K562 (cell line): ENCODE measurements at places on chromosomes 11 and 22.

GRCh38 chr11:120819437-120820365, 204.2 kb upstream of the TBCEL start:
- DNase-seq = no peak

GRCh38 chr11:59262177-59262818, 49.6 kb upstream of the MPEG1 start:
- no peak for DNase-seq

DNA sequence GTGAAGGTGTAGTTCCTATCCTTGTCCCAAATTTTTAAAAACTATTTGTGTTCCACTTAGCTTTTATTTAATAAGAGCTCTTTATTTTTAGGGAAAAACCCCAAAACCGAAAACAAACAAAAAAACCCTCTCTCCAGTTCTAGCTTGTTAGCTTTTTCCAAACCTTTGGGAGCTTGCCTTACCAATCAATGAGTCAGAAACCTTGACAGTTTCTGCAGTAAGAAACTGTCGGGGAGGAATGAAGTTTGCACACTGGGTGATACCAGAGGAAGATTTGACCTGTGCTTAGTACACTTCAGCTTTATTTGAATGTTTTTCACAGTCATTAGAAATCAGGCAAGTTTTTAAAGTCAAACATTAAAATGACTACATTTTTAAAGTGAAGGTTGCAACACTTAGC, 105.0 kb downstream of the FAT3 start:
- no peak for DNase-seq

DNA sequence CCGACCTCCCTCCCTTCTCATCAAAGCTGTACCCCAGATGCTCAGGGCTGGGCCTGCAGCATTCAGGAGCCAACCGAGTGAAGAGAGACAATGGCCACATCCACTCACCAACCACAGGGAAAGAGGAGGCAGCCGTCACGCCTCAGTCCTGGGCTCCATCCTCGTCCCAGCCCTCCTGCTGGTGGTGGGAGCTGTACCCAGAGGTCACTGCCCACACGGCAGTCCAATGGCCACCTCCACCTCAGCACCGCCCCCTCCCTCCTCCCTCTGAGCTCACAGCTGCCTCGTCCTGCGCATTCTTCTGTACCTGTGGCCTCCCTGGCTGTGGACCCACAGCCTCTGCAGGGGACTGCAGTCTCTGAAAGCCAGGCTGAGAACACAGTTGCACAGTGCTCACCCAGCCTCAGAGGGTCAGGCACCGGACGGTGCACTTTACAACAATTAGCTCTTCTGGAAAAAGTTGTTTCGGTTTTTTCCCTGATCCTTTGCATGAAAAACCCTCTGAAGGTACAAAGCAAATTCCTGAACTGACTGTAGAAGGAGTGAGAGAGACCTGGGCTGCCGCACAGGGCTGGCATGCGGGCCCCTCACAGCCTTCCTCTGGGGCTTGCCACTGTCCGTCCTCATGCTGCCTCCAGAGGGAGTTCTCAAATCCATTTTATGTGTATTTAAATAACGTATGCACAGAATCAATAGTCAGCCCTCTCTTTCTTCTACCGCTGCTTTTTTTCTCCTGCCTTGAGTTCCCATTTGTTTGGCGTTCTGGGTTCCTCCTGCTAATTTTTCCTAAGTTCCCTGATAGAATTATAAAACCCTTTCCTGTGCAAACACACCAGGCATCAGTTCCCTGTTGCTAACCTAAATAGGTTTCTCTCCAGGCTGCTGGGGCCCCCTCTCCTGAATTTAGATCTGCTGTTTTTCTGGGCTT, 52.7 kb downstream of the PHF21B start:
- DNase-seq = peak; percentile 4

DNA sequence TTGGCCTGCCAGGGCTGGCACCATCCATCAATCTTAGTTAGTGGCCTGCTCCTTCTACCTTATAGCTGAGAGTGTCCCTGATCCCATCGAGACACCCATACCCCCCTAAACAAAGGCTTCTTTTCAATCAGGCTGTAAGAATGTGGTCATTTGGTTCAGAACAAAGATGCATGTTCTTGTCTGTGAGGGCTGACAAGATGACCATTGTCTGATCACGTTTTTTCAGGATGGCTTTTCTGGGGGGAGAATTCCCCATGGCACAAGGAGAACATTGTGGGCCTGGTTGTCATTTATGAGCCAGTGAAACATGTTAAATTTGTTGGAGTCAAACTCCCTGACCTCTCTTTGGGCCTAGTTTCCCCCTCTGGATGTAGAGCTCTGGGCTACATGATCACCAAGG, 160.4 kb downstream of the INSC start:
- no peak for DNase-seq

- no peak for DNase-seq
Observed at GRCh38 chr11:43918662-43919061, 23.8 kb upstream of the C11orf96 start.

DNA sequence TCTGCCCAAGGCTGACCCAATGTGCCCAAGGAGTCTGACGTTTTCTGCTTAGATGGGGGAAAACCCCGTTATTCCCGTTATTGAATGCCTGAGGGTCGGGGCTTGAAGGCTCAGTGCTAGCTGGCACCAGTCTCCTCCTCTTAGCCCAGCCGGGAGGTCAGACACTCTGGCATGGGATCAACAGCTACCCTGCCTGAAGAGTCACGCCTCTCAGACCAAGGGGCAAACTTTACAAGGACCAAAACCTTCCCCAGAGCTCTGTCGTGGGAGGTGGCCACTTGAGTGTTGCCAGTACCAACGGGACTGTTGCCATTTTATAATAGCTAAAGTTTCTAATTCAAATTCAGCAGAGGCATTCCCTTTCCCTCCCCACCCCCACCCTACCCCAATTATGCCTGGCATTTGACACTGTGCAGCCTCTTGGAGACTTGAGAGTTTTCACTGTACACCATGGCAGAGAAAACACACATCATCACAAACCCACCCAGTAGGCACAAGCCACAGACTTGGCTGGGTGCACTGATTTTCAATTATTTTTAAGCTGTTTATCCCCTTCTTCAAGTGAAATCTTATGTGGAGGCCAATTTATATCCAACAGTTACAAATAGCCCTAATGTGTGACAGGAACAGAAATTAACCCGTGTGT, 137.5 kb upstream of the SYT13 start:
- DNase-seq = no peak

- no peak for DNase-seq
Observed at GRCh38 chr11:43802509-43802908, 78.1 kb upstream of the ALKBH3 start.

DNA sequence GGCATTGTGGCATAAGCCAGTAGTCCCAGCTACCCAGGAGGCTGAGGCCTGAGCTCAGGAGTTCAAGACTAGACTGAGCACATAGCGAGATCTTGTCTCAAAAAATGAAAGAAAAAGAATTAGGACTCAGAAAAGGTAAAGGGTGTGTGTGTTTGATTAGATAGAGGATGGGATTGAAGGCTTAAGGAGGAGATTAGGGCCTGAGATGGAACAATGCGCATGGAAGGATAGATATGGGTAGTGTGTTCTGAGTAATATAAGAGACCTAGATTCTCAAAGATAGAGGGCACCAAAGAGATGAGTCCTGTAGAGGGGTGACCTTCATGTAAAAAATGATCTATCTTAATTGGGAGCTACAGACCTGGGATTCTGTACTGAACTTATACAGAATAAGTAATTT, 17.3 kb upstream of the RAB30 start:
- peak; percentile 34 for DNase-seq

GRCh38 chr11:126072141-126072741, 9.6 kb upstream of the CDON start:
- no peak for DNase-seq

DNA sequence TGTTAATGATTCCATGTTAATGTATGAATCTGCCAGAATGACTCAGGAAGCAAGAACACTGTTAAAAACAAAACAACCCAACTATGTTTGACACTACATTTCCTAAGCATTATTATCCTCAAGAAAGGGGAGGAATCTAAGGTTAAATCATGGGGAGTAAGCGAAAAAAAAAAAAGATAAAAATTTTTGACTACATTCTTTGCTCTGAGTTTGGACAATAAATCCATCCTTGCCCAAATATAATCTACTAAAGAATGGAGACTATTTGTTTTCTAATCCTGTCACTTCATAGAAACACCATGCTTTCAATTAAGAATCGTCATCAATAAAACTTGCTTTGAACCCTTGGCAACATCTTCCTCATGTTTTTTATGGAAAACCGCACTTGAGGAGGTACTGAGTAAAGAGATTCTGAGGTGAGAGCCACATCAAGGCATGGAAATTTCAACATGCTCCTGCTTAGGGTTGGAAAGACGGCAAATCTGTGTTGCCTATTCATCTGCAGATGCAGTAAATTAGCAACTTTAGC, 9.7 kb downstream of the MAML2 start:
- DNase-seq = no peak

- DNase-seq = no peak
Observed at GRCh38 chr11:111378861-111379601, at the start of gene POU2AF1. POU2AF1 (minus strand) TSS chr11:111379275; CDS start chr11:111379177, 98 bp downstream.

DNA sequence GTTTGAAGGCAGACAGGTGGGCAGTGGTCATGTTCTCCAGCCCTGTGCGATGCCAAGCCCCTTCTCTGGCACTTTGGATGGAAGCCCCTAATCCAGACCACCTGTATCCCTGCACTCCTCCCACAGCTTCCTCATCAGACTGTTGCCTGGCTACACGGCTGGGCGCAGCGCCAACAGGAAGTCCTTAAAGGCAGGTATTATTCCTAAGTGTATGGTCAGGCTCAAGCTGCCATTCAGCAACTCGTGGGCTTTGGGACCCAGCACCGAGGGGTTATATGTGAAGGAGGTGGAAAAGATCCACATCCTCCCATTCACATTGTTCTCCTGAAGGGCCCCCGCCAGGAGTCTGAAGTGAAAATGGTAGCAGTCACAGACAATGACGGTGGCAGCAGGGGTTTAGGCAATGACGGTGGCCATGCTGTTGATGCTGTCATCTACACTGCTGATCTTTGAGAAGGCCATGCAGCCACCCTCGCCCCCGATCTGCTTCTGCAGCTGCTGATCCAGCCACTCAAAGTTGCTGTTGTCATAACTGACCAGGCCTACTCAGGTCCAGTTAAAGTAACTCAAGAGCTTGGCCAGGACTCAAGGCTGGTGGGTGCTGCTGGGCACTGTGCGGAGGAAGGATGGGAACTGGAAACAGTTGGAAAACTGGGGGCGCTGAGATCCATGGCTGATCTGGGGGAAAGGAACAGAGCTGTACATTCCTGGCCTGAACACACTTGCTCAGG, 27.7 kb downstream of the OR6Q1 start:
- DNase-seq = no peak

- DNase-seq = no peak
Observed at GRCh38 chr11:33134276-33134675, 27.0 kb downstream of the CSTF3 start.

DNA sequence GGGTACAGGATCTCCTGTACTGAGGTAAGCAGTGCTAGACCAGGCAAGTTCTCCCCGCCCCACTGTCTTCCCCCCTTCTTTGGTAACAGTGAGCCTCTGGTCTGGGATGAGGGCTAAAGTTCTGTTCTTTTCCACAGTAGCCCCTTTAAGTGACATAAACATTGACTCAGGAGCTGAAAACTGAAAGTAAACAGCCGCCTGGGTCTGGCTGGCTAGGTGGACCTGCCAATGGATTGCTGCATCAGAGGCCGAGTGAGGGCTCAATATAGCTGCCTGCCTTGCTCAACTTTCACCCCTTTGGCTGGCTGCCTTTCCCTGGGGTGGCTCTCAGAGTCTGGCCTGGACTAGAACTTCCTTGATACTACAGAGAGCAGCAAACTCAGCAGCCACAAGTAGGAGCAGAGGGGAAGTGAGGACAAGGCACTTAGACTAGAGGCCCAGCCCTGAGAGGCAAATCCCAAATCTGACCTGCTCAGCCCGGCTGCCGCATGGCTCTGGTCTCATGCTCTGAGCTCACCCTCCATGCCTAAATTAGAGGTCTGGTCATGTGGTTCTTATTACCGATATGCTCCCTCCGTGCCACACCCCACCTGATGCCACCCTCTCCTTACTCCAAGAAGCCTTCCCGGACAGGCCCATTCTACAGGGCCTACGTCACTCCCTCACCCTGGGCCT, 9.6 kb upstream of the UCP3 start:
- DNase-seq = no peak
